ENCODE measurements at places on chromosomes 3 and 15. TPM values are rescaled to one million over a fixed set of nuclear protein-coding genes. Genes with fewer than 3 reads are reported as not detected.

GRCh38 chr15:69713726-69714559 lies 261.3 kb downstream of the RPLP1 start:
- no peak overlapping the region for H3K4me3 ChIP-seq
- no peak overlapping the region for H3K27ac ChIP-seq
- H3K36me3 ChIP-seq: no peaks in the 10 kb centered on the region
- no peaks in the 10 kb centered on the region for H3K27me3 ChIP-seq
- peak; percentile 29 for DNase-seq

DNA sequence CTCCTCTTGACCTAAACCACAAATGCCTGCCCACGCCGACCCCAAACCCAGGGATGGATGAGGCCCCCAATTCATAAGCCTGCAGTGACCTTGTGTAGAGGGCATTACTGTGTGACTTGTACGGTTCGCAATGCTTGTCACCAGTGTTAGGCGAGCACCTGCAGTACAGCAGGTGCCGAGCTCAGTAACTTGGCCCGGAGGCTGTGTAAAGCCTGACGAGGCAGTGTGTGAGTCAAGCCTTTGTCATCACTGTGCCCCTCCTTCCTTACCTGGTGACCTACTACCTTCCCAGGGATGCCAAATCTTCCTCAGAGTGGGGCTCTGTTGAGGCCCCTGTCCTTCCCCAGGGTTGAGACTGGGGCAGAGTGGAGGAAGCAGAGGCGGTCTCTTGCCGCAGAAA lies 37.2 kb upstream of the TMEM115 start:
- H3K36me3 ChIP-seq: no peaks in the 10 kb centered on the region
- no peaks in the 10 kb centered on the region for H3K27me3 ChIP-seq
- H3K27ac ChIP-seq: no peak overlapping the region
- no peak for DNase-seq
- no peaks in the 10 kb centered on the region for H3K4me1 ChIP-seq

- no peak overlapping the region for H3K4me3 ChIP-seq
- H3K27me3 ChIP-seq: no peaks in the 10 kb centered on the region
- H3K36me3 ChIP-seq: no peaks in the 10 kb centered on the region
- DNase-seq: no peak
These were observed 3.9 kb upstream of the CD96 start for GRCh38 chr3:111538111-111538510.

CELF6 gene
- 0.99 TPM for total RNA-seq

DNA sequence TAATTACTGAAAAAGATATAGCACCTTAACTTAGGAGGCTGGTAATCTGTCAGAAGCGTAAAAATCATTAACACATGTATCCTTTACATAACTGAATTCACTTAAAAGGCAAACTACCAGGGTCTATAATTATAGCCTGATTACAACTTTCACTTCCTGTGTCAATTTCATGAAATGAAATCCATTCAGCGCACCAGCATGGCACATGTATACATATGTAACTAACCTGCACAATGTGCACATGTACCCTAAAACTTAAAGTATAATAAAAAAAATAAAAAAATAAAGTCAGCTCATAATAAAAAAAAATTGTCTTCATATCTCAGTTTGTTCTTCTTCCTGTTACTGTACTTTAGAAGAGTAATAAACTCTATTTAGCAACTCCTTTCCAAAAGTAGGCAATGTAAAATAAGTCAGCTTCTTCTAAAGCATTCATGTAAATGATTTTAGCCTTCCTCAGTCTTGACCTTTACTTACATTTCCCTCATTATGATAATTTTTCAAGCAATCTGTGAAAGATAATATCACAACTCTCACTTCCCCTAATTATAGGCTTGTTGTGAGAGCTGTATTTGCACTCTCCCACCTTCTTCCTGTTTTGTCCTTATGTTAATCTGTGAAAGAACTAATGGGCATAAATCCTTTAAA lies 50.1 kb downstream of the KBTBD8 start:
- H3K27me3 ChIP-seq: no peaks in the 10 kb centered on the region
- H3K4me3 ChIP-seq: no peak overlapping the region
- H3K27ac ChIP-seq: no peak overlapping the region
- H3K36me3 ChIP-seq: no peaks in the 10 kb centered on the region
- no peaks in the 10 kb centered on the region for H3K4me1 ChIP-seq
- DNase-seq: no peak

DNA sequence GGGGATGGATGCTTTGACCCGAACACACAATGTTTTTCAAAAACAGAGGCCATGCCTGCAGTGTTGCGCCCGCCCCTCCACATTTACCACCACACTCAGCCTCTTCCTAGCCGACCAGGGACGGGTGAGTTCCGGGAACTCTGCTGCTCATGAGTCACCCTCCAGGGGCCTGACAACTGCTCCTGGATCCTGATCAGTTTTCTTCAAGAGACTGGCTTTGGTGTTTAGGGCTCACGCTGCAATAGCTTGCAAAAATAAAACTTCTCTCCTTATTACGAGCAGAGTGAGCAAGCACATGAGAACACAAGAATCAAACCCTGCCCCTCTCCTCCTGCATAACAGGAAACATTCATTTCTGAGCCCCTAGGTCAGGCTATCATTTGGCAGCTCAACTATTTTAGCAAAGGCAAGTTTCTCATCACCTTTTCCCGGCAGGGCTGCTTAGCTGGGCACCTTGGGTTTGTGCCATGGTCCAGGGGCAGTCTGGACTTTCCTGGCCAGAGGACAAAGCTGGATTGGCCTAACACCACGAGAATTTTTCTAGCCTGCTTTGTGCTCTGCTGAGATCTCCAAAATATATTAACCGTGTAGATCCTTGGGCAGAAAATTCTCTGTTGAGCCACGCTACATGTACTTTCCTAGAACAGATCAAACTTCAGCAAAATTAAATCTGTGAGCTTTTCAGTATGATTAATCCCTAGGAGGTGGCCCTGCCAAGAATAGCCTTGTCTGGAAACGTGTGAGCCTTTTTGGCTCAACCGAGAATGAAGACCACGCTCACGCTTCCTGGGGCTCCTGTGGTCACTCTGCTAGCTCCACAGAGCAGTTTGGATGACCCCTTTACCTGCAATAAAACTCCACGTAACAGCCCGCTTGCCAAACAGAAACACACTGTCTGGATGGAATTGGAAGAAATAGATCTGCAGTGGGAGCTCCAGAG lies 52.7 kb upstream of the SPATA12 start:
- no peak overlapping the region for H3K4me3 ChIP-seq
- no peaks in the 10 kb centered on the region for H3K36me3 ChIP-seq
- H3K4me1 ChIP-seq: no peaks in the 10 kb centered on the region
- DNase-seq: peak; percentile 25
- H3K27me3 ChIP-seq: no peaks in the 10 kb centered on the region
- peak overlapping the region; percentile 73 for H3K27ac ChIP-seq

GRCh38 chr3:155252535-155252934 lies 40.9 kb downstream of the STRIT1 start:
- H3K4me3 ChIP-seq: no peak overlapping the region
- no peak for DNase-seq
- no peaks in the 10 kb centered on the region for H3K27me3 ChIP-seq
- H3K4me1 ChIP-seq: no peaks in the 10 kb centered on the region
- no peak overlapping the region for H3K27ac ChIP-seq

DNA sequence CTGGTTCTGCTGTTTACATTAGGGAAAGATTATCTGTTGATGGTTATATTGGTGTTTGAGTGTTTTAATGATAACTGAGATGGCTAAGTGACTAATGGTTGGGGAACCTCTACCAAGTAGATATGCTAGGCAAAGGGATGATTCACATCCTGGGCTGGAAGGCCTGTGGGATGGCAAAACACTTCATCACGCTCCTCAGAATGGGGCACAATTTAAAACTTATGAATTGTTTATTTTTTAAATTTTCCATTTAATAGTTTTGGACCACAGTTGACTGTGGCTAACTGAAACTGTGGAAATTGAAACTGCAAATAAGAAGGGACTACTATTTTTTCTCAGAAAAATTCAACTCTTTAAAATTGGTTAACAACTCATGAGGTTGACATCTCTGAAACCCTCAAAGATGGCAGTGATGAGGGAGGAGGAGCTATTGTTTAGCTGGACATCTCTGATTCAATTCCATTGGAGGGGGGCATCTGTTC lies 100.5 kb upstream of the ZBED2 start:
- DNase-seq: no peak
- no peak overlapping the region for H3K27ac ChIP-seq
- H3K27me3 ChIP-seq: no peaks in the 10 kb centered on the region
- no peaks in the 10 kb centered on the region for H3K4me1 ChIP-seq

RHOV gene
- total RNA-seq: 3.4 TPM

- H3K36me3 ChIP-seq: no peaks in the 10 kb centered on the region
- no peak for DNase-seq
- H3K4me1 ChIP-seq: no peaks in the 10 kb centered on the region
- H3K27ac ChIP-seq: no peak overlapping the region
These were observed 58.1 kb upstream of the FOXP1 start for GRCh38 chr3:71641674-71642073.

MASP1 gene
- total RNA-seq: 0.14 TPM

- no peaks in the 10 kb centered on the region for H3K4me1 ChIP-seq
- no peak overlapping the region for H3K4me3 ChIP-seq
- H3K27ac ChIP-seq: no peak overlapping the region
These were observed 57.8 kb upstream of the TBC1D5 start for GRCh38 chr3:17800232-17800631.

GRCh38 chr3:52350416-52350815 lies 34.3 kb downstream of the DNAH1 start:
- no peak overlapping the region for H3K27ac ChIP-seq
- no peaks in the 10 kb centered on the region for H3K36me3 ChIP-seq
- no peaks in the 10 kb centered on the region for H3K27me3 ChIP-seq
- H3K4me3 ChIP-seq: no peak overlapping the region
- no peak for DNase-seq
- H3K4me1 ChIP-seq: no peaks in the 10 kb centered on the region

EIF4A2 gene
- total RNA-seq: 530 TPM

- no peaks in the 10 kb centered on the region for H3K27me3 ChIP-seq
- no peak for DNase-seq
- H3K36me3 ChIP-seq: no peaks in the 10 kb centered on the region
- H3K27ac ChIP-seq: no peak overlapping the region
These were observed 176.7 kb upstream of the CADPS start for GRCh38 chr3:63051920-63052319.

LTK gene
- total RNA-seq: 0.14 TPM

GRCh38 chr3:62036726-62037125 lies 336.6 kb downstream of the FEZF2 start:
- H3K4me3 ChIP-seq: no peak overlapping the region
- H3K27ac ChIP-seq: no peak overlapping the region
- H3K27me3 ChIP-seq: no peaks in the 10 kb centered on the region
- no peaks in the 10 kb centered on the region for H3K36me3 ChIP-seq
- H3K4me1 ChIP-seq: no peaks in the 10 kb centered on the region

- no peak for DNase-seq
- peak overlapping the region; percentile 2 for H3K4me3 ChIP-seq
- H3K27ac ChIP-seq: peak overlapping the region; percentile 71
- H3K4me1 ChIP-seq: peaks cover 34% of the 10 kb centered on the region
- no peaks in the 10 kb centered on the region for H3K36me3 ChIP-seq
These were observed 7.6 kb downstream of the CHSY1 start for GRCh38 chr15:101244036-101244781.

CCDC54 gene
- total RNA-seq: not detected

RBP2 gene
- total RNA-seq: 0.09 TPM

ADGRG7 gene
- total RNA-seq: 0.14 TPM

RPP14 gene
- total RNA-seq: 11.5 TPM

- no peak for DNase-seq
- no peak overlapping the region for H3K4me3 ChIP-seq
- no peaks in the 10 kb centered on the region for H3K4me1 ChIP-seq
- H3K27ac ChIP-seq: no peak overlapping the region
- H3K36me3 ChIP-seq: no peaks in the 10 kb centered on the region
- no peaks in the 10 kb centered on the region for H3K27me3 ChIP-seq
These were observed 81.0 kb upstream of the NMNAT3 start for GRCh38 chr3:139758654-139759291.

Measured in thymus (tissue), 14 donors.